NAMALWA (cell line): ENCODE measurements at places on chromosomes 7 and 10.

DNA sequence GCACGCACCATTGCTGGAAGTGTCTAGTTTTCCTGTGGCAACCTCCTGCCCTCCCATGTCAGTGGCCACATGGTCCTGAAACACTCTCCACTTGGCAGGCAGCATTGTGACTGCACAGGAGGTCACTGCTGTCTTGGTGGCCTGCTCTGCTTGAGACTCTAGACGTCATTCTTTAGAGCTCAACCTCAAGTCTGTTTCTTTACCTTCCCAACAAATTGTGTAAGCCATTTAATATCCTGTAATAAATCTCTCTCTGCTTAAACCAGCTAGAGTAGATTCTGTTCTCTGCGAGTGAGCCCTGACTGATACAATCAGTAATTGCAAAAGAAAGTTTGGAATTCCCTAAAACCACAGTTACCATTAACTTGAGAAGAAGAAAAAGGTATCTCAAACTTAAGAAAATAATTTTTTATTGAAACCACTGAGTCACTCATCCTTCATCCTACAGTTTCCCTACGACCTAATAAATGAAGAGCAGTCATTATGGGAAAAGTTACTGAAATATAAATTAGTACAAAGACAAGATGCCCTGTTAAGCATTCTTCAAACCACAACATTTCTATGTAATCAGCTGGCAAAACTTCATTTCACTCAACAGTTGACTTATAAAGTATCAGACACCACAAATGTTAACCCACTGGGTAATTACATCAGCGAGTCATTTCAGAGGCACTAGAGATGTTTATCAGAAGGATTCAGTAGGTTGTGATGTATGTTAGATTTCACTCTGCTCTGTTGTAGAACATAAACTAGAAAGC, 18.0 kb downstream of the SLC25A13 start:
- DNase-seq, result no peak

- DNase-seq, result no peak
Observed at GRCh38 chr7:2774935-2775334, 69.2 kb downstream of the GNA12 start.

DNA sequence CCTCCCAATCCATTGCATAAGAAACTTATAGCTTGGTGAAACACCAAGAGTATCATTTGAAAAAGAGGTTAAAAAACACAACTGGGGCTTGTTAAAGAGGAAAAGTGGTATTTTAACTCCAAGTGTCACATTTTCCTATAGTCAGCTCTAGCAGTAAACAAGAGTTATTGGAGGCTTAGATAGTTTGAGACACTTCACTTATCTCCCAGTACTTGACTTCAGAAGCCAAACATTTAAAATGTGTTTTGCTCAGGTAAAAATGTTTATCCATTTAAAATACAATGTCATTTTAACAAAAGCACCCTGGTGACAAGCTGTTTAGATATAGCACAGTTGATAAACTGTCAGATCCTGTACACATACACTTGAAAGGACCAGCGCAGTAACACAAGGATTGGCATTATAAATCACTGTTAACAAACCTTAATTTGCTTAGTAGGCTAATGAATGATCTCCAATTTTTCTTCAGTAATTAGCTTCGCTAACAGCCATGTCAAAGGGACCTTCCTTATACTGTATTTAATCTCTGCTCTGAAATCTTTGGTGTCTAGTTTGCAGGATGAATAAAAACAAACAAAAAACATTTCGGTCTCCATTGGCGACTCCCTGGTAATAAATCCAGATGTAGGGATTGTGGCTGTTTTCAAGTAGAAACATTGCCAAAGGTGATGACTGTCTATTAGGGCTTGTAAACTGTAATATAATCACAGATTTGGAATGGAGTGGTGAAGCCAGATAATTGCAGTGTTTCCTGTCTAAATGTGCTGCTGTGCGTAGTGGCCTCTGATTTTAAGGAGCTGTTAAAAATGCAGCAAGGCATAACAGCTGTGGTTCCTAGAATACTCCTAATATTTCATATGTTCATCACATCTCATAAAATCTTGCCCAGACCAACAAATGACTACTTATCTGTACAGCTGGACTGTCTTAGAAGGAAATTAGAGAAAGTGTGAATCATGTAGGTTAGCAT, 545.1 kb downstream of the AUTS2 start:
- no peak for DNase-seq

DNA sequence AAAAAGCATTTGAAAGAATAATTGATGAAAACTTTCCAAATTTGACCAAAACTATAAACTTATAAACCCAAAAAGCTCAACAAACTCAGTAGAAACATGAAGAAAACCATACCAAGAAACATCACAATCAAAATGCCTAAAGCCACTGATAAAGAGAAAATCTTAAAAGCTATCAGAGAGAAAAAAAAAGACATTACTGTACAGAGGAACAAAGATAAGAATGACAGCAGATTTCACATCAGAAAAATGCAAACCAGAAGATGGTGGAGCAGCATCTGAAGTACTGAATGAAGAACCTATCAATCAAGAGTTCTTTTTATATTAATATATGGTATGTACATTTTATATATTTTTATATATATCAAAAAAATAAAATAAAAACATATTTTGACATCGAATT, 2.4 kb upstream of the GPAM start:
- no peak for DNase-seq

DNA sequence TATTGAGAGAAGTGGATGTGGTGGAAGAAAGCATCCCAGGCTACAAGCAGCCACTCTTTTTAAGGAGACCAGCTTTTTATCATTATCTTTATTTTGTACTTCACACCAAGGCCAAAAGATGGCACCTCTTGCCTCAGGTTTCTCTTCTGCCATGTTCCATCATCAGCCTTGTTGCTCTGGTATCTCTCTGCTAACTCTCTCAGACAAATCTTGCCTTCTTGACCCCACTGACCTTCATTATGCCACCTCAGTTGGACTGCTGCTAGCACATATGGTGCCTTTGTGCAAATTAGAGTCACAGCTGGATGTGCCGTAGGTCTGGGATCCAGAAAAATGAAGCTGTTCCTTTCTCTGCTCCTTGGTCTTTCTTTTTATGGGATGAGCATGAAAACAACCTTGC, 47.1 kb upstream of the DYNC1I1 start:
- DNase-seq, result peak; percentile 14

GRCh38 chr7:105802604-105803428, 73.6 kb downstream of the ATXN7L1 start:
- DNase-seq, result no peak

DNA sequence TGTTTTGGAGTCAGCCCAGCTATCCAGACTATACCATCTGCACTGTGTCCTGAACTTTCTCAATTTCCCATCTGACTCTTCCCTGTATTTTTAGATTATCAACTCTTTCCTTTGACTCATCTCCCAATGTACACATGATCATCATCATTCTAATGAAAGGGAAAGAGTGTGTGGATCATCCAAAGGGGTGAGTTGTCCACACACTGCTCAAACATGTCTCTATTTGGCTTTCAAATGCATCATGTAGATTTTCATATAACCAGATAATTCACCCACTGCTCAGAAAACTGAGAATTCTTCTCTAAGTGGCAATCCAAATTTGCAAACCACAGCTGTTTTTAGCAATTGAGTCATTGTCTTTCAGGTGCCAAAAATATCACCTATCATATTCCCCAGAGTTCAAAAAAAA, 190.2 kb upstream of the HPS1 start:
- DNase-seq, result no peak

DNA sequence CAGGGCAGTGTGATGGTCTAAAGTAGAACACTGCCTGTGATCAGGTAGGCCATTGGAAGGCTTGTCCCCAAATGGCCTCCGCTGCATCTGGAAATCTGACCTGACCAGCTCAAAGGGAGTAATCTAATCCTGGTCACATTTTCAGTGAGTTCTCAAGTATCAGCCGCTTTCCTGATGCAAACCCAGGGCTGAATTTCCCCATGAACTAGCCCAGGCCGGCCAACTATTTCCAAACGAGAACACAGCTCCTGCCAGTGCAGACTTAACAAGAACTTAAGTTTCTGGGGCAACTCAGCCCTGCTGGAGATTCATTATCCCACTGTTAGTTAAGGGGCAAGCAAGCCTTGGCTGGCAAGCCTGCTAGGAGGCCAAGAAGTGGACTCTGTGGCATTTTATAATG, 59.6 kb upstream of the FAM180A start:
- DNase-seq, result no peak

DNA sequence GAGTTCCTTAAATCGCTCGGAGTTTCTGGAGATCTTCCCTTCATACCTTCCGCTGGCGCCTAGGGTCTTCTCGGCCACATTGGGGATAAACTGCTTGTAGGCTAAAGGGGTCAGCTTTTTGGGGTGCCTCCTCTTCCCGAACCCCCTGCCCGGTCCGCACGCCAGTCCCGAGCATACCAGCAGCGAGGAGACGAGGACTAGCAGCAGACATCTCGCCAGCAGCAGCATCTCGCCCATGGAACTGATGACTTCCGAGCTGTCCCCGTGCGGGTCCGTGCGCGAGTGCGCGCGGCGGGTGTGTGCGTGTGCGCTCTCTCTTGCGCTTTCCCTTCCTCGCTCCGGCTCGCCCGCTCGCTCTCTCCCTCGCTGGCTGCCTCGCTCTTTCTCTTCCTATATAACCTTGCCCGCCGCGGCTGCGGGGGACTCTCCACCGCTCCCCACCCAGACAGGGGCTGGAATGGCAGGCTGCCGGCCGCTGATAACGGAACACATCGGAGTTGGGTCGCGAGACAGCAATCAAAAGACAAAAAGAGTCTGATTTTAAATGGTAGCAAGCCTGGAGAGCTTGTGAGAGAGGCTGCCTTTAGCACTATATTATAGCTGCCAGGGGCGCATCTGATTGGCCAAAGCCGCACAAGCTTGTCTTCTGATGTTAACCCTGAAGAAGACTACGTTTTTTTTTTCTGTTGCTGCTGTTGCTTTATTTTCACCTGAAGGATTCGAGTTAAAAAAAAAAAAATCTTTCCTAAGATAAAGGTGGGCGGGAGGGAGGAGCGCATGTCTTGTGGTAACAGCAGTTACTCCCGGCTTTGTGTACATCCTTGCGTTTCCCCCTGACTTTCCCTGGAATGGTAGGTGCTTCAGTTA, at the start of gene SHH:
Gene SHH (minus strand): TSS at position 569 of the 867 bp plus-strand sequence. CDS start 341 bp downstream, at position 228.
- DNase-seq, result no peak

DNA sequence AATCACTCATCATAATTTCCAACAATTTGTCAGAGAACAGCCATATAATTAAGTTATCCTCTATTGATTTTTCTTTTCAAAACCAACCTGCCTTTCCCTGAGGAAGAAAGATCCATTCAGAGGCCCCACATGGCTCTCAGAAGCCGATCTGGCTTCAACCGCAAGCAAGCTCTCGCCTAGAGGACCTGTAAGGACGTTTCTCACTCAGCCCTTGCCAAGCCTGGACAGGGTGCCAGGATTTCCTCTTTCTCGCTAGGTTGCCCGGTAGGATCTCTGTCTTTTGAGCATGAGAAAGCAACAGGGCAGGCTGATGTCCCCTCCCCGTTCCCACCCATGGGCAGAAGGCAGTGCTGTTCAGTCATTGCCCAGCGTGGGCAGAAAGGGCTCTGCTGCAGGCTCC, 13.0 kb downstream of the AIFM2 start:
- DNase-seq, result no peak

DNA sequence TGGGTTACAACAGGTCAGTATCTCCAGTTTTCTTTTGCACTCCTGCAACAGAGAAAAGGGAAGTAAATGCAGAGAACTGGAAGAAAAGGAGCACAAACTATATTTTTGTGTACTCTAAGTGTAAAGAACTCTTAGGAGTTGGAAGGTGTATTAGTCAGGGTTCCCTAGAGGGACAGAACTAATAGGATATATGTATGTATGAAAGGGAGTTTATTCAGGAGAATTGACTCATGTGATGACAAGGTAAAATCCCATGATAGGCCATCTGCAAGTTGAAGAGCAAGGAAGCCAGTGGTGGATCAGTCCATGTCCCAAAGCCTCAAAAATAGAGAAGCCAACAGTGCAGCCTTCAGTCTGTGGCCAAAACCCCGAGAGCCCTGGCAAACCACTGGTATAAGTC, 22.6 kb upstream of the RAB18 start:
- no peak for DNase-seq

DNA sequence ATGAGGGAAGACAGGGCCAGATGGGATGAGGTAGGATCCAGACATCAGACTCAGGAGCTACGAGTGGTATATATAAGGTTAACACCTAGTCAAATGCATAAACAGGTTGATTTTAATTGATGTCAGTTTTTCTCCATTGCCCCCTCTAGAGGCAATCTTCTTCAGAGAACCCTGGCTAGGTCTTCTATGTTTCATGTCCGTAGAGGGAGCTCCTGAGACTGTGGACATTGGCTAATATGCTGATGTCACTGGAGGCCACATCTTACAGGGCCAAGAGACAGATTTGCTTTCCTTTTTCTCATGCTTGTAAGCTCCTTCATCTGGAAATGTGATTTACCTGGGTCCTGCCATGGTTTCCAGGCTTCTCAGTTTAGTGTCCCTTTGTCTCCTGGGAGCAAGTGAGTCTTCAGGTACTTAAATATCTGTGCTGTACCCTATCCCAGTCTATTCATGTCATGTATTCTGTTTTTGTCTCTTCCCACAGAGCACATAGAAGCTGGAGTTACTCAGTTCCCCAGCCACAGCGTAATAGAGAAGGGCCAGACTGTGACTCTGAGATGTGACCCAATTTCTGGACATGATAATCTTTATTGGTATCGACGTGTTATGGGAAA, 161.6 kb upstream of the PRSS1 start:
- peak; percentile 92 for DNase-seq

DNA sequence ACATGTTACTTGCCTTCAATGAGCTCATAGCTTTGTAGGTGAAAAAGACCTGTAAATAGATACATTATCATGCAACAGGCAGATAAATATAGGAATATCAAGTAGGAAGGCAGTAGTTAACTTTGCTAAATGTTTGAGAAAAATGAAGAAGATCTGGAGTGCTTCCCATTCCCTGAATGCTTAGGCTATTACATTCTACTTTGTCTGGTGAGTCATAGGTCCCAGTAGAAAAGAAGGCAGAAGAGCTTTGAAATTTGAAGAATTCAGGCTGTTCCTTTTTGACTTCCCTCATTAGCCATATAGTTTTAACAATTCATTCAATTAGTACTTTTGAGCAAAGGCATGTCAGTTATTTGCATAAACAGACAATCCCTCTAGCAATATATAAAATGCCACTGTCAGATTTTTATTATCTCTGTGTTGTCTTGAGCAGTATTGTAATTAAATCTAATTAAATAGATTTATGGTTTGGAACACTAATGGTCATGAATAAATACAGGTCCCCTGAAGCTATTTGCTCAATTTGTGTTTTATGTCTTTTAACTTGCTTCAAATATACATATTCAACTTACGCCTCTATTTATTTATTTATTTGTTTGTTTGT, 875.0 kb downstream of the REEP3 start:
- DNase-seq, result no peak

DNA sequence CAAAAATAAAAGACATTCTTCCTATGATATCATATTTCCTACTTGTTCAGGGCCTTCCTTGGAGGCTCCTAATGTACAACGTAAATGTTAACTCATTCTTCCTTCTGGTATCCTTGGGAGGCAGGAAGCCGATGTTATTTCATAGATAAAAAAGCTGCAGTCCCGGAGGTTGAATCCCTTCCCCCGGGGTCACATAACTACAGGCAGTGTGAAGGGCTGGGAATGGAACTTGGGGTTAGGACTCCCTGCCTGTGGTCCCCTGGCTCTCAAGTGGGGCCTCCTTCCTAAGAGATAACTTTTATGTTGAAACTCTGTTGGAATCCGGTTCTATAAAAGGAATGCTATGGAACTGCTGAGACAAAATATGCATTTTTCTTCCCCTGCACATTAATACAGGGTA, 14.9 kb upstream of the CCDC3 start:
- no peak for DNase-seq

GRCh38 chr7:28524978-28525377, 112.7 kb downstream of the CREB5 start:
- no peak for DNase-seq
